ENCODE measurements at places on chromosomes 13 and 19.
A peak's percentile ranks its signal among the peaks of the same experiment; 100 is the strongest.

DNA sequence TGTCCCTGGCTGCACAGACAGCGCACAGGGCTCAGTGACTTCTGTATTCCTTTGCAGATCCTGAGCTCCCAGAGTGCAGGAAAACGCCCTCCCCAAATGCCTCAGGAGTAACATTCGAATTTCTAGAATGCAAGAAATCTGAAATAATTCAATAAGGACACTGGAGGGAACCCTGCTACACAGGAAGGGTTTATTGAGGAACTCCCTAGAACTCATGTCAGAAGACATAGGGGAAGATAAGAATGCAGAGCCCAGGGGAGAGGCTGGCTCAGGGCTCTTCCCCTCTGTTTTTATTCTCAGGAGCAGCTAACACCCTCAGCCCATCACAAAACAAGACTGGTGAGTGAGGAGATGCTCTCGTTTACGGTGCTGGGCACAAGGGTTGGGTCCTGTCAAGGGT is 6.8 kb downstream of the LILRA1 start:
- no peak for DNase-seq

- DNase-seq: no peak
Measured at GRCh38 chr13:46543287-46543686, 9.7 kb upstream of the LRCH1 start.

- DNase-seq: no peak
Measured at GRCh38 chr13:39699274-39699673, 43.8 kb downstream of the COG6 start.

- DNase-seq: no peak
Measured at GRCh38 chr19:32936065-32936464, 35.7 kb downstream of the CEP89 start.

GRCh38 chr19:51689751-51690453 is 3.2 kb upstream of the SPACA6 start:
- peak; percentile 29 for DNase-seq

DNA sequence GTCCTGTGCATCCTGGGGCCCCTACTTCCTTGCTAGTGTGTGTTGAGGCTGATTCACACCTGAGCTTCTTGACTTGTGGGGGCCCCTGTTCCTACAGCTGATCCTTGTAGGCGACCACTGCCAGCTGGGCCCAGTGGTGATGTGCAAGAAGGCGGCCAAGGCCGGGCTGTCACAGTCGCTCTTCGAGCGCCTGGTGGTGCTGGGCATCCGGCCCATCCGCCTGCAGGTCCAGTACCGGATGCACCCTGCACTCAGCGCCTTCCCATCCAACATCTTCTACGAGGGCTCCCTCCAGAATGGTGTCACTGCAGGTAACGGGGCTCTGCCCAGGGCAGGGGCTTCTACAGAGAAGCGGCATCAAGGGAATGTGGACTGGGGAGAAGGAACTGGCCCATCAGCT is 25.5 kb downstream of the UPF1 start:
- DNase-seq: no peak

DNA sequence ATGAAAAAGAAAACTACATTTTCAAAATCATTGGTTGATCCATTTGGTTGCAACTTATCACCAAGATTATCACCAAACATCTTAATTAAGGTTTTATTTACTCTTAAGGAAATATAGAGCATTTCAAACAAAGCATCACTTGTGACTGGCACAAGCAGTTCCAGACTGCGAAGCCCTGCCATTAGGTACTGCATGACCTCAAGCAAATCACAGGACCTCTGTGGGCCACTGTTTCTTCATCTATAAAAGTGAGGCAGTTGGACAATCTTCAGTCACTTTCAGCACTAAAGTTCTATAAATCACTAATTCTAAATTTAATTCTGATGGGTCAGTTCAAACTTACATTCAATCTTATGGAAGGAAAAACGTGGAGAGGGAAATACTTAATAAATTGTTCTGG is 2.0 kb downstream of the ELF1 start:
- peak; percentile 26 for DNase-seq

- peak; percentile 29 for DNase-seq
Measured at GRCh38 chr19:45716359-45717130, 14.2 kb downstream of the FBXO46 start.

DNA sequence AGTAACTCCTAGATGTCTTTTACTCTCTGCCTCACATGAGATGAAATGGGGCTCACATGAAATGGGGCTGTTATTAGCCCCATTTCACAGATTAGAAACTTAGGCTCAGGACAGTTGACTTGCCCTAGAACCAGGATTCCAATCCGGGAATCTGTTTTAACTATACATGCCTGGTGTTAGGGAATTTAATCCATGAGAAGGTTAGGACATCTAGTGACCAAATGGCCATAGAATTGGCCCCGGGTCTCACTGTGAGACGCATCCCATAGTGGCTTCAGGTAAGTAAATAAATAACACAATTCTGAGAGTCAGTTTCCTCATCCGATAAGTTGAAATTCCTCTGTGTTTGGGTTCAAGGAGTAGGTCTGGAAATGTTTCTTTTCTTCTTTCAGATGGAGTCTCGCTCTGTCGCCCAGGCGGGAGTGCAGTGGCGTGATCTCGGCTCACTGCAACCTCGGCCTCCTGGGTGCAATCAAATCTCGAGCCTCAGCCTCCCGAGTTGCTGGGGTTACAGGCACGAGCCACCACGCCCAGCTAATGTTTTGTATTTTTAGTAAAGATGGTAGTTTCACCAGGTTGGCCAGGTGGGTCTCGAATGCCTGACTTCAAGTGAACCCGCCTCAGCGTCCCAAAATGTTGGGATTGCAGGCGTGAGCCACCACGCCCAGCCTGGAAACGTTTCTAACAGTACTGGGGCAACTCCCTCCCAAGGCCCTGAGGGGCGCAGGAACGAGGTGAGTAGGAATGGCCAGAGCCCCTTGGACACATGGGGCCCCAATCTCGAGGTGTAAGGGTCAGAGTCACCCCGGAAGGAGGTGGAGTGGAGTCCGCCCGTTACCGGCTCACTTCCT is 1.2 kb upstream of the ZNF574 start:
- peak; percentile 20 for DNase-seq

DNA sequence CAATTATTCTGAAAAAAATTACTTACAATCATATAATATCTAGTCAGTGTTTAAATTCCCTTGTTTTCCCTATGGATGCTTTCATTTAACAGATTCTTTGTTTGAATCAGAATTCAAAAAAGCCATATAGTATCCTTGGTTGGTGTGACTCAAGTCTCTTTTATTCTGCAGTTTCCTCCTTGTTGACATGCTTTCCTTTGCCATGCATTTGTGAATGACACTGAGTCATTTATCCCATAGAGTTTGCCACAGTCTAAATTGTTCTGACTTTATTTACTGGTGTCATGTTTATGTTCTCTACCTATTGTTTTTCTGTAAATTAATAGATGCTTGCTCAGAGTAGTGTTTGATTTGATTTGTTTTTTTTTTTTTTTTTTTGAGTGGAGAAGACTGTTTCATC is 893.8 kb upstream of the SLC10A2 start:
- no peak for DNase-seq

GRCh38 chr13:67614579-67614978 is 384.4 kb upstream of the PCDH9 start:
- no peak for DNase-seq

- DNase-seq: no peak
Measured at GRCh38 chr19:2173767-2174577, 10.2 kb downstream of the DOT1L start.

All from stimulated activated CD4-positive, alpha-beta T cell treated with anti-CD3 and anti-CD28 coated beads, Interleukin-15, amount 100 ng/mL, for 24 hours (primary cell).